Activated naive CD4-positive, alpha-beta T cell treated with anti-CD3 and anti-CD28 coated beads, Interleukin-2, amount 10 ng/mL, durations not matched to agents 5 hours and 36 hours (primary cell): ENCODE measurements at places on chromosomes 6 and 20. TPM values are rescaled to one million over a fixed set of nuclear protein-coding genes. Genes with fewer than 3 reads are reported as not detected.

HLA-DQB2 gene
- total RNA-seq, result not detected

TBX18 gene
- not detected for total RNA-seq

HEY2 gene
- total RNA-seq, result not detected

OLIG3 gene
- total RNA-seq, result not detected

TULP1 gene
- total RNA-seq, result not detected

FRS3 gene
- total RNA-seq, result 4.6 TPM

ZSWIM3 gene
- total RNA-seq, result 6.6 TPM

BMP2 gene
- not detected for total RNA-seq

ENPP5 gene
- 0.08 TPM for total RNA-seq

RAET1L gene
- not detected for total RNA-seq

HTR1B gene
- not detected for total RNA-seq

ADGB gene
- not detected for total RNA-seq
